M059J (cell line): ENCODE measurements at places on chromosomes 1 and 21.
A peak's percentile ranks its signal among the peaks of the same experiment; 100 is the strongest.

- peak; percentile 51 for DNase-seq
Measured at GRCh38 chr1:231407547-231408396, 14.3 kb downstream of the EGLN1 start.

DNA sequence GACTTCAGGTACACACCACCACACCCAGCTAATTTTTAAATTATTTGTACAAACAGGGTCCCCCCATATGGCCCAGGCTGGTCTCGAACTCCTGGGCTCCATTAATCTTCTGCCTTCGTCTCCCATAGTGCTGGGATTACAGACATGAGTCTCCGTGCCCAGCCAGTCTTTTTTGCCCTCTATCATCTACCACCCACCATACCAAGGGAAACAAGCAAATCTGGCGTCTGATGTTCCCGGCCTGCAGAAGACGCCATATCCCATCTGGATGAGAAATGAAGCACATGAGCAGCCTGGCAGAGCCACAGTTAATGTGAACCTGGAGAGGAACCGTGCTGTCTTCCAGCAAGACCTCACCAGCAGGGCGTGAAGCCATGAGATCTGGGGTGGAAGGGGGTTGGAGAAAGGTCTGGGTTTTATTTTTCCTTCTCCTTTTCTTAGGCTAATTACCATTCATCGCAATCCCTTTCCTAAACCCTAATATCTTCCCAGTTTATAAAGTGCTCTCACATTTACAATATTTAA lies 1.8 kb upstream of the PRELP start:
- no peak for DNase-seq

DNA sequence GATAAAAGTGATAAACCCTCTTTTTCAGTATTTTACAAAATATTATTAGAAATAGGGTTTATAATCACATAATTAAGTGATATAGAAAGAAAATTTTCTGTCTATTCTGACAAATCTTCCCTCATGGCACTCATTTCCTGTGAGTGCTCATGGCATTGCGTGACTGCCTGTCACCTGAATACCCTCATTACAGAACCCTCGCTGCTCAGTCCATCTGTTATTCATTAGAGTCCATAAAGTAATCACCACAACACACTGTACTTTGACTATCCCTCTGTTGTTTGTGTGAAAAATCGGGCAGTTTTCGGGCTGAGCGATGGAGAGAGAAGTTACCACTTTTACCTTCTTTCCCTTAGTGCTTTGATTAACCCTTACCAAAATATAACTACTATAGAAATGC lies 100.4 kb upstream of the BRINP3 start:
- peak; percentile 0 for DNase-seq

GRCh38 chr1:168843950-168844349 lies 114.9 kb upstream of the DPT start:
- no peak for DNase-seq

DNA sequence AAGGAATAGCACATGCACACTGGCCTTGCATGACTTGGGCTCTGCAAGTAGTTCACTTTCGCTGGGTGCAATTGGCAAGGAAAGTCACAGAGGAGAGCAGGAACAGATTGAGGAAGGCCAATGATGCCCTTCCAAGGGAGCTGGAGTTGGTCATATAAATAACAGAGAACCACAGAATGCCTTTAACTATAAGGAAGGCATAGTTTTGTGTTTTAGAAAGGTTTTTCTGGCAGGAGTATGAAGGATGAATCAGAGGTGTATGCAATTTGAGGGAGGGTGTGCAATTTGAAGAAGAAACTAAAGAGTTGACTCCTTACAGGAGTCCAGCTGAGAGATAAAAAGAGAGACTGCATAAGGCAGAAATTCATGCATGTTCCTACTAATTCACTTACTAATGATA lies 112.1 kb downstream of the PHTF1 start:
- peak; percentile 38 for DNase-seq

DNA sequence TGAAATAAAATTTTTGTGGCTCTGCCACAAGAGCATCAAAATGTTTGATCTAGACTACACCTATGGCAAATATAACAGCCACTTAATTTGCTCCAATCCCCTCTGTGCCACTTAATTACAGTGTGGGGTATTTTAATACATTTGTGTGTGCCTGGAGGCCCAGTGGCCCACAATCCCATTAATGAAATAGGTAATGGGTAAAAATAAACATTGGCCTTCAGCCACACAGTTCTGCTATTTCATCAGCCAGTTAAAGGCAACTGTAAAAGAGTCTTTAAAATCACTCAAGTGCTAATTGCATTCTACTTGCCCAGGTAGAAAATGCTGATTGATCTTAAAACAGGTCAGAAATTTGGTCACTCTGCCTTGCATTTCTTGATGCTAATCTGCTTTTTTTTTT lies 151.6 kb upstream of the UBE2U start:
- DNase-seq = no peak

DNA sequence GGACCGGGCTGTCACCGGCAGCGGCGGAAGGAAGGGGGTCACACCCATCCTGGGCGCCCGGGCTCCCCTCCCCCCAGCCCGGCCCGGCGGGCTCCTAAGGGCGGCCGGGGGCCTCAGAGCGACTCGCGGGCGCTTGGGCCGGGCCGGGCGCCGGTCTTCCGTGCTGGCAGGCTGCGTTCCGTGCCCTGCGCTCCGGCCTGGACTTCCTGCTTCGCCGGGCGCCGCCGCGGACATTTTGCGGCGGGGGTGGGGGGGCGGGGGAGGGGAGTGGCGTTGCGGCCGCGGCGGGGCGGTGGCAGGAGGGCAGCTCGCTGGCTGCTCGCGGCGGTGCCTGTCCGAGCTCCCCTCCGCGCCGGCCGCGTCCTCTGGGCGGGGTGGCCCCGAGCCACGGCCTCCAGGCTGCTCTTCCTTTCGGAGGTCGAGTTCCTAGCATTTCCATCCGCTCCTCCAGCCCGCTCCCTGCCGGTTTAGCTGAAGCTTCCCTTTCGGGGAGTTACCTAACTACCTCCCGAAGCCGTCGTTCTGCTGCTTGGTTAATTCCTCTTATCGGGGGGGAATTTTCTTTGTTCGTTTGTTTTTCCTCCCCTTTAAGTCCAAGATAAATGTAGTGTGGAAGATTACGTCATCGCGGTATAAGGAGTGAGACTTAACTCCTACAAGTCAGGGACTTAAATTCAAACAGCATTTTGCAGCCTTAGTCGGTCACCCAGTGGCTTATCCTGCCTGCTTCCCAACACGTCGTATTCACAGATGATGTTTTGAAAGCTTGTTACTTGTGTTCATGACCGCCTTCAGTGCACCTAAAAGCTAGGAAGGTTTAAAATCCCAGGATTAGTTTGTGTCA lies 730 bp downstream of the CDC42 start:
- DNase-seq = peak; percentile 76

DNA sequence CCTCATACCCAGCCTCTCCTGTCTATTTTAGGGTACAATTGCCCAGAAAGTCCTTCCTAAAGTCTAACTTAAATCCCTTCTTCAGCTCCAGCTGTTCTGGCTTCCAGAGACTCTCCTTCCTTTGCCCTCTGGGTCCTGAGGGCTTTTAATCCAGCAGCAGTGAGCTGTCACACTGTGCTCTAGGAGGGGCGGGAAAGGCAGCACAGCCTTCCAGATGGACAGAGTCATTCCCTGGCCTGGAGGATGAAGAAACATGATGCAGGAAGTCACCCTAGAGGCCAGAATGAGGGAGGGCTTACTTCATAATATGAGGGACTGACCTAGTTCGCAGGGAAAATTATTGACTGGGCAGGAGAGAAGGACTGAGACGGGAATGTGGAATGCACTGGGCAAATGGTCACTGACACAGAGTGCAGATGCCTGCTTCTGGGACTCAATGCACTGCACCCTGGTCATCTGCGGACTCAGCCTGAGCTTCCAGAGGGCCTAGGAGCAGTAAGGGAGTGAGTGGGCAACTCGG lies 1.3 kb downstream of the SH2D2A start:
- peak; percentile 78 for DNase-seq

DNA sequence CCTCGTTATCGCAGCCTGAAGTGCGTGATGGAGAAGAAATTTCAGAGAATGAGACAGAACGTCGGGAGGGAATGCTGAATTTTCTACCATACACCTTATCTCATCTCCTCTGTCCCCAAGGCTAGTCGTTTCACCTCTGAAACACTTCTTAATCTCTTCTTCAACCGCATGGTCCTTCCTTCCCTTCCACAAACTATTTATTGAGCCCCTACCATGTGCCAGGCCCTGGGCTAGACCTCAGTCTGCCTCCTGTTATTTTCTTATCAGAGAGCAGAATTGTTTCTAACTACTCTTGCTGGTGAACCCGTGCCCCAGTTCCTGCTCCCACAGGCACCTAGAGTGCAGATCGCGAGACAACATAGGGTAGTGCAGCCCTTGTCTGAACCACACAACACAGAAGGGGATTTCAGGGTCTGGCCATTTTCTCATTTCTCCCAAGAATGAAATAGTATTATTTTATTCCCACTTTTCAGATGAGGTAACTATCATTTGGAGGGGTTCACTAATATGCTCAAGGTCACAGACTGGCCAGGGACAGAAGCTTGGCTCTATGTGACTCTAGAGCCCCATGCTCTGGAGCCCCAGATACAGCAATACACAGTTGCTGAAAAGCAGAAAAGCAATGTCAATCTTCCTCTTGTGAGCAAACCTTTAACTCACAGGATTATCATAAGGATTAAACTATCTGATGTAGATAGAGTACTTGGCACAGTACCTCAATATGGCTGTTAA lies 598 bp upstream of the ADIPOR1 start:
- peak; percentile 18 for DNase-seq

DNA sequence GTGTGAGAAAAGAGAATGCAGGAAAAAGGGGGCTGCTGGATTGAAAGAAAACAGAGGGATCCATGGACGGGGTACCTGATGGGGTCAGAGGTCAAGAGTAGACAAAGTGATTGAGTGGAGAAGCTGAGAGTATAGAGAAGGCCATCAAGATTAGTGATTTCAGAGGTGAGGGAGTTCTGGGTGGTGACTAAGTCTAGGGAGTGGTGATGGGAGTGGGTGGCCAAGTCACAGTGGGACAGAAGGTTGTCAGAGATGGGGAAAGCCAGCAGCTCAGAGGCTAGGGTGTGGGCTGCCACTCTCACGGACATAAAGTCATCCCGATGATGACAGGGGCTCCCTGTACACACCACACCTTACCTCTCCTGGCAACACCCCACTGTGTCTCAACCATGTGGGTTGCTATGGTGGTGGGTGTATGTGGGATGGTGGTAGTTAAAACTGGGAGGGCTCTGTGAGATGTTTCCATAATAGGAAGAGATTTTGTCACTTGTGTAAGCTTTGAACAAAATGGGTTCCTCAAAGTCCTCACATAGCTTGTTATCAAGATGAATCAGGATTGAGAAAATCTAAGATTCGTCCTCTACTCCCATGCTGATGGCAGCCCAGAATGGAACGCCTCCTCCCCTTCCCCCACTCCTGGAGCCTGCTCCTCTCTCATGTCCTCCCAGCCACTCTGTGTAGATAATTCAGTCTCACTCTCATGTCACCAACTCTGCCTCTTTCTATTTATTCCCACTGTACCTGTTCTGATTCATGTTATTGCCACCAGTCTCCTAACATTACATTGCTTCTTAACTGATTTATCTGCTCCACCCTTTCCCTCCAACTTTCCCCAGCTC lies 20.3 kb upstream of the CSF1 start:
- DNase-seq = no peak

DNA sequence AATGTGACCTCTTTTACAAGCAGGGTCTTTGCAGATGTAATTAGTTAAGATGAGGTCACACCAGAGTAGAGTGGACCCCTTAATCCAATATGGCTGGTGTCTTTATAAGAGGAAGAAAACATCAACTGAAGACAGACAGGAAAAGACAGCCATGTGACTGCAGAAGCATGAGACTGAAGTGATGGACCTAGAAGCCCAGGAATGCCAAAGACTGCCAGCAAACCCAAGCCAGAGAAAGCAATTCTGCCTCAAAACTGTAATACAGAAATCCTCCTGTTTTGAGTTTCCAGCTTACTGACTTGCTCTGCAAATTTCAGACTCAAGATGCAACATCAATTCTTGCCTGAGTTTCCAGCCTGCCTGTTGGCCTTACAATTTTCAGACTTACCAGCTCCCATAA lies 17.3 kb downstream of the ENAH start:
- DNase-seq = no peak

- no peak for DNase-seq
Measured at GRCh38 chr1:77929806-77930205, 41.4 kb downstream of the NEXN start.

GRCh38 chr1:57311411-57311810 lies 112.4 kb downstream of the DAB1 start:
- DNase-seq = no peak

DNA sequence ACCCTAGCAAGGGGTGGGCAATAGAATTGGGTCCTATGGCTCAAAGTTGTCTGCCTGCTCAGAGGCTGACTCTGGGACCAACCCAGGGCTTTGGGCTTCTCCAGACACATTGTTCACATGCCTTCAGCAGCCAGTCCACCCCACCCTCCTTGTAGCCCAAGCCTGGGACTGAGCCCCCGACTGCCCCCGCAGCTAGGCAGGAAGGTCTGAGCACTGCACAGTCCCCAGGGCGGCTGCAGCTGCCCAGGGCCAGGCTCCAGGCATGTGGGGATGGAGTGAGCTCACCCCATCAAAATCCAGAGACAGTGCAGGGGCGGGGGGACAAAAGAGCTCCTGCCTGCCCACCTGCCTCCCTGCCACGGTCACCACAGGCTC lies 35.6 kb downstream of the HSPG2 start:
- no peak for DNase-seq

DNA sequence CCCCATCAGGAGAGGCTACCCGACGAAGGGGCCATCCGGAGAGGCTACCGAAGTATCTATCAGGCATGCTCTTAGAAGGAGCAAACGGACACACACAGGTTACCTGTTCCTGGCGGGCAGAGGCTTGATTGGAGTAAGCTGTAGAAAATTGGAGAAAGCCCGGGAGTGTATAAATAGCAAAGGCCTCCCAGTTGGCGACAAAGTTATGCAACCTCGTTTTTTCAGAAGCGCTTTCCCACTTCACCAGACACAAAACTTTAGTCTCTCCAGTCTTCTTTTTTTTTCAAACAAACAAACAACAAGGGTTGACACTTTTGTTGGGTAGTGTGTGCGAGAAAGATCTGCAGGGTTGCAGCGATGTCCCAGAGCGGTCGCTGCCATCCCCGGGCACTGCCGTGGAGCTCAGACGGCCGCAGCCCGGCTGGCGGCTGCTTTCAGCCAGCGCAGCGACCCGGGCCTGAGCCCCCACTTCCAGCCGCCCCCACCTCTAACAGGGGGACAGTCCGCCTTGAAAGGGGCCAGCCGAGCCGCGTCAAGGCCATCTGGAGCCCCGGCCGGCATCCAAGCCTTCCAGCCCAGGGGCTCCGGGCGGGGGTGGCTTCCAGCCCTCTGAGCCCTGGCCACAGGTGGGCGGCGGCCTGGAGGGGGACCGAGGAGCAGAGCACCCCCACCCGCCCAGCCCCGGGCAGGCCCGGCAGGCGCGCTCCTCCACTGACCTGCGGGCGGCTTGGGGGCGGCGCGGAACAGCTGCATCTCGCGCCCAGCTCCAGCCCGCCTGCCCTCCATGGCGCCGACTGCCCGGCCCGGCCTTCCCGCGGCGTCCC lies 616 bp downstream of the MCOLN3 start:
- DNase-seq = peak; percentile 20

- no peak for DNase-seq
Measured at GRCh38 chr1:244760471-244760870, 75.0 kb upstream of the COX20 start.

DNA sequence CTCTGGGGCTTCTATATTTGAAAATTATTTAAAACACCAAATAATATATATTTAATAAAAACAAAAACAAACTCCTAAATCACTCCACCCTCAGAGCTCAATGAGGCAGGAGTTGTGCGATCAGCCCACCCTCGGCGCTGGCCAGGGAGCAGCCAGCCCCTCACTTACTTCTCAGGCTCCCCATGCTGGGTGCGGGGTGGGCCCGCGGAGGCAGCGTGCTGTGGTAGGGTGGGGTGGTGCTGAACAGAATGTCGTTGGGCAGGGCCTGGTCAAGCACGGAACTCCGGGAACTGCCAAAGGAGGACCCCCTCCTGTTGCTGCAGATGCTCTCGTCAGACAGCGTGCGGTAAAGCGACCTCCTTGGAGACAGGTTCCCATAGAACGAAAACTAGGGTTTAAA lies 204.5 kb downstream of the SIPA1L2 start:
- DNase-seq = no peak
